B cell (primary cell): ENCODE measurements at places on chromosomes 7 and 10. TPM values are rescaled to one million over a fixed set of nuclear protein-coding genes. Genes with fewer than 3 reads are reported as not detected.

STEAP1 gene
- total RNA-seq = 0.32 TPM in 1 of 2 replicates, not detected in the other

CAV2 gene
- not detected in 2 replicates for total RNA-seq

CRTAC1 gene
- not detected in 2 replicates for total RNA-seq

CLEC5A gene
- total RNA-seq = 0.24 and 0.47 TPM in 2 replicates

OR2A5 gene
- total RNA-seq = not detected in 2 replicates

SVOPL gene
- not detected in 2 replicates for total RNA-seq

THSD7A gene
- total RNA-seq = not detected in 2 replicates

TWIST1 gene
- not detected in 2 replicates for total RNA-seq

FAM237B gene
- not detected in 2 replicates for total RNA-seq

AKAP9 gene
- total RNA-seq = 101 and 106 TPM in 2 replicates

HTR5A gene
- total RNA-seq = not detected in 2 replicates

TMEM196 gene
- not detected in 2 replicates for total RNA-seq

SSC4D gene
- not detected in 2 replicates for total RNA-seq

METTL27 gene
- total RNA-seq = 1.5 and 1.9 TPM in 2 replicates

LRRD1 gene
- 0.15 and 0.17 TPM in 2 replicates for total RNA-seq

SLC18A3 gene
- not detected in 2 replicates for total RNA-seq

ORC5 gene
- 18.1 and 20.2 TPM in 2 replicates for total RNA-seq

GRIFIN gene
- total RNA-seq = not detected in 2 replicates

GIMAP5 gene
- total RNA-seq = 0.10 and 0.27 TPM in 2 replicates

HOXA5 gene
- total RNA-seq = not detected in 2 replicates

ANKRD61 gene
- total RNA-seq = not detected in 2 replicates

SOSTDC1 gene
- not detected in 2 replicates for total RNA-seq

CALN1 gene
- not detected in 2 replicates for total RNA-seq

CUZD1 gene
- total RNA-seq = 3.0 and 3.3 TPM in 2 replicates

ATP5MK gene
- 96.6 and 107 TPM in 2 replicates for total RNA-seq
